ENCODE measurements at places on chromosomes 4 and X.

- H3K27ac ChIP-seq: no peak overlapping the region
- no peaks in the 10 kb centered on the region for H3K36me3 ChIP-seq
- H3K27me3 ChIP-seq: no peaks in the 10 kb centered on the region
- H3K4me1 ChIP-seq: no peaks in the 10 kb centered on the region
These were observed 545.5 kb upstream of the HTR2C start for GRCh38 chrX:114038358-114038757.

DNA sequence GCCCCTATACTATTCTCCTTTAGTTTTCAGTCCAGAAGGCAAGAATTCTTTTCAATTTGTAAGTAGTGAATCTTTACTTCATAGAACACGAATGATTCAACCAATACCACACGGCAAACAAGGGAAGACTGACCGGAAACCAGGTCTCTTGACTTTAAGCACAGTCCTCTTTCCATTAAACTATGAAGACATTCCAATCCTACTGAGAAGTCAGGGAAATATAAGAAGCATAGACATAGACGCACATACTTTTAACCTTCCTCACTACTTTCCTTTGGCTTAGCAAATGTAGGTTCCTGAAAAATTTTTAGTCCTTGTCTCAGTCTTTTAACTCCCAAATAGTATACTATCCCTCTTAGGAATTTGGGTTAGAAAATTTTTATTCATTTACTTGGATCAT, 9.1 kb downstream of the CHRDL1 start:
- DNase-seq: peak; percentile 58
- H3K4me1 ChIP-seq: no peaks in the 10 kb centered on the region
- peaks cover 14% of the 10 kb centered on the region for H3K27me3 ChIP-seq
- H3K36me3 ChIP-seq: no peaks in the 10 kb centered on the region
- no peak overlapping the region for H3K4me3 ChIP-seq
- H3K27ac ChIP-seq: no peak overlapping the region

DNA sequence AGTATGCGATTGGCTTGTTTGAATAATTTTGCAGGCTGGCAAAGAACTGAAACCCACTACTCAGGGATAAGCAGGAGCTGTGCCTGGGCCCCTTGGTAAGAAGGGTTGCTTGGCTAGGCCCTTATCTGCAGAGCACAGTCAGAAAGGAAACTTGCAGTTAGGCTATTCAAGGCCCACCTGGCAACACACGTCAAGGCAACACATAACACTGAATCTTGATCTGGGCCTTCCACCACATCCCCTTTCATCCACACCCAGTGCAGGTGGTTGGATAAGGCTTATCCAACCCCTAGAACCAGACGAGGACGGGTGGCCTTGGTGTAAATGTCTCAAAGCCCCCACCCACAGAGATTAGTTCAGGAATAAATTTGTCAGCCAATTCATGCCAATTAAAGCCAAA, 72.8 kb upstream of the NEIL3 start:
- peaks cover 8% of the 10 kb centered on the region for H3K4me1 ChIP-seq
- no peak overlapping the region for H3K27ac ChIP-seq
- H3K4me3 ChIP-seq: no peak overlapping the region
- DNase-seq: no peak
- H3K36me3 ChIP-seq: no peaks in the 10 kb centered on the region
- no peaks in the 10 kb centered on the region for H3K27me3 ChIP-seq

- peaks cover 34% of the 10 kb centered on the region for H3K27me3 ChIP-seq
- H3K27ac ChIP-seq: no peak overlapping the region
These were observed 326.6 kb upstream of the F9 start for GRCh38 chrX:139203651-139204570.

DNA sequence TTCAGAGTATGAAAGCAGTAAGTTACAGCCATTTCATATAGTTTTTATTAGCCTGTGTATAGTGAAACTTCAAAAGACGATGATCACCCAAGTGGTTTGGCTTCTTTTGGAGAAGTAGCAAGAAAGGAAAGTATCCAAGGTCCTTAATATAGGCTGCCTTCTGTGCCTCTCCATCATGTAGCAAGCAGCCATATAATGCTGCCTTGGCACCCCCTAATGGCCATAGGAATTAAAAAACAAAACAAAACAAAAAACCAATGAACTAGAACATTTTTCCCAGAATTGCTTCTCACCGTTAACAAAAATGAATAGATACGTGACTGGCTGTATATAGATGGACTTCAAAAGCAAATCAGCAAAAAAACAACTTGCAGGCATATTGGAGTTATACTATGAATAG, 18.9 kb downstream of the LAMP2 start:
- no peak overlapping the region for H3K4me3 ChIP-seq
- H3K4me1 ChIP-seq: no peaks in the 10 kb centered on the region
- H3K27ac ChIP-seq: no peak overlapping the region
- DNase-seq: no peak
- peaks cover 50% of the 10 kb centered on the region for H3K36me3 ChIP-seq
- H3K27me3 ChIP-seq: no peaks in the 10 kb centered on the region
